ENCODE measurements at places on chromosomes 1 and 21.

DNA sequence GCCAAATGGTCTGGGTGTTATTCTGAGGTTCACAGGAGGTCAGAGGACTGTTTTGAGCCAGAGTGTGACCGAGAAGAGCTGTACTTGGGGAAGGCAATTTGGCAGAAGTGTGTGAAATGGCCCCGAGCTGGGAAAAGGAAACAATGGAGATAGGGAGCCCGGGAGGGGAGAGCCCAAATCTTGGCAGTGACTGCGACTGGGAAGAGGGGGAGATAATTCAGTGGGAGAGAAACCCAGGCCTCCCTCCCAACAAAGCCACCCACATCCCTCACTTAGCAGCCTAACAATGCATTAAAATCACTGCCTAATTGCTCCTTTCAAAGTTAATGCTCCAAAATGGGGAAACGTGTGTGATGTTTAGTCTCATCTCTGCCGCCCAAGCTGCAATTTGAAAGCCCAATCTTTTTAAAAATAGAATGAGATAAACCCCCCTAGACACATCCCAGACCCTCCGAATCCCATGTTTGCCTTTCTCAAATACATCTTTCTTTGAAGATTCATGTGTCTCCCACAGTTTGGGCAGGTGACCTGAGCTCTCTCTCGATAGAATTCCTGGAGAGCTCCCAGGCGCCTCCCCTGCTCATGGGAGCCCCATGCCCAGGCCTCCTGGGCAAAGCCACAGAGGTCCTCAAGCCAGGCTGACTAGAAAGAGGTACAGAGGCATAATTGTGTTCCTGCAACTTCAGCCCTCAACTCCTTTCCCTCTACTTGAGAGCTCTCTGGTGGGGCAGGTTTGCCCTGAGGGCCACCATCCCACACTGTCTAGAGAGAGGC lies 17.3 kb downstream of the LRRC52 start:
- DNase-seq: peak; percentile 32

DNA sequence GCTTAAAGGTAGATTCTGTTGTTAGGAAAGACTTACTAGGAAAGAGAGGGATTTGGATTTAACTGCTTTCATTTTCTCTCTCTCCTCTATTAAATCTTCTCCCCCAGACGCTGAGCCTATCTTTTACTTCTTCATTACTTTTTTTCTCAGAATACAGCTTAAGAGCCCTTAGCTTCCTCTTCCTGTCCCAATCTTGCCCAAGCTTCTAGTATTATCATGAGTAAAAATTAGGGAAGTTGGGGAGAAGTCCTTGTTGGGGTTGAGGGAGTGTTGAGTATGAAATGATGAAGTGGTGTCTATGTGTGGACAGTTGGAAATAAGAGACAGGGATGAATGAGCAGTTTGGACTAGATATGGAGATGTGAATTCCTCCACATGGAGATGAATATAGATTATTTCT lies 35.0 kb downstream of the ACP6 start:
- DNase-seq: no peak

DNA sequence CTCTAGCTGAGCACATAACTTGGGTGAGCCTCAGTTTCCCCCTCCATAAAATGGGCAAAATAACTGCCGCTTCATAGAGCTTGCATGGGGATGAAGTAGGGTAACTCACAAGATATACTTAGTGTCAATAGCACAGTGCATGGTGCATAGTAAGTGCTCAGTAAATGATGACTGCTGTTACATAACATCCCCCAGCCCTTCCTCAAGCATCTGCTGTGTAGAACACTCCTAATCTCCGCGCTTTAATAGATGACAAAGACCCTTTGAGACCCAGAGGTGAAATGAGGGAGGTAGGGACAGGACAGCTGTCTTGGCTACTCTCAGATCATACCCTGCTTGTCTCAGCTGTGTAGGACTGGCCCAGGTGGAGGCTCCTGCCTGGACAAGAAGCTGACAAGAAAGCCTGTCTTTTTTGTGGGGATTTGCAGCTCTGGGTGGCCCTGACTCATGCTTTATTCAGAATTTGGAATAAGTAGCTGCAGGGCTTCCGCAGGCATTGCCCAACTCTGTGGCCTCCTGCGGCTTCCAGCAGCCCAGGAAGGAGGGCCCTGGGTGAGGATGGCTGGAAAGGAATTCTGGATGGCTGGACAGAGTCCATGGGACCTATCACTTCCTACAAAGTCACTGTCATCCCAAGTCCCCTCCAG lies 20.7 kb upstream of the PADI4 start:
- no peak for DNase-seq

DNA sequence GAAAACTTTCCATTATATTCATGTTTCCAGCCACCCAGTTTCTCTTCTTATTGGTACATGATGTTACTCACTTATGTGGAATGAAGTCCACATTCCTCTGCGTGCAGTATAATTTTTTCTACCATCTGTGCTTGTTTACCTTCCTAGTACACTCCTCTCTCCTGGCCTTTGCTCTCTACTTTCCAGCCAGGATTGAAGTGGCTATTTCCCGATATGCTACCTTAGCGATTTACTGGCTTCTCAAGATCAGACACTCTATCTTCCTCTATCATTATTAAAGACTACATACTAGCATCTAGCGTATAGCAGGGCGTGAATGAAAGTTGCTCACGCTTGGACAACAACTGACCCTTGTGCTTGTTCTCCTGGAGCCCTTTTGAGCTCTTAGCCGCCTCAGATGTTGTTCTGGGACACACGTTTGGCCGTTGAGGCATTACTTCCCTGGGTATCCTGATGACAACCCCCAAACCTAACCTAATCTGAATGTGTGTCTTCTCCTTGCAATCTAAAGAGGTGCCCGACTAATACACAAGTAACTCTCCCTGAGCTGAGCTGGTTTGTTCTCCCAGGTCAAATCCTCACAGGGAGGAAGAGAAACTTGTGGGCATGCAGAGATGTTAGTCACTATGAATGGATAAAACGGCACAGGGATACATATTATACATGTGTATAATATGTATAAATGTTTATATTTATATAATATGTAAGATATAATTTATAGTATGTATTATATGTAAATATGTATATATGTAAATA lies 13.4 kb upstream of the MTARC2 start:
- DNase-seq: no peak

GRCh38 chr1:152084853-152085252 lies 4.0 kb downstream of the TCHHL1 start:
- no peak for DNase-seq

DNA sequence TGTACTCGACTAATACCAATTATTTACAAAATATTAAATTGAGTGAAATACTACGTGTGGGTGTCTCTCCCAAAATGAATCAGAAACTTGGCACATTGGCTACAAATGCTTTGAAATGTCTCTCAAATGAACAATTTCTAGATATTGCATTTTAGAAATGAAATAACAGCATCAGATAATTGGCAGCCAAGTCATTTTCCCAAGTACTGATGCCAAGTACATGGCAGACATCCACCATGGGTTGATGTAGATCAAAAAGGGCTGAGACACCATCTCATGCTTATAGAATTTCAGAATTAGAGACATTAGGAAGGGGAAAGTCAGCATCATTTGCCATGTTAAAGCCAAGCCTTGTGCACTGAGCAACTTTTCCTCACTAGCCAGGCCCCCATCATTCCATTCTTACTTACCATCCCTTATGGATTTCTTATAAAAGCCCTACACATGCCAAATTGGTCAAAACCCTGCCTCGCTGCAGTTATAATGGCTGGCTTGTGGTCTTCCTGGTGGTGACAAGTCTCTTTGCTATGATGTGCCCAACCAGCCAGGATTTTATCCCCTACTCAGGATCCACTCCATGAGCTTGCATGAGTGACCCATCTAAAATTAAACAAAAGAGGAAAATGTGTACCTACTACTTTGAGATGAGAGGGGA lies 73.1 kb downstream of the GREM2 start:
- no peak for DNase-seq

GRCh38 chr1:167987174-167987573 lies 50.3 kb upstream of the MPC2 start:
- no peak for DNase-seq

DNA sequence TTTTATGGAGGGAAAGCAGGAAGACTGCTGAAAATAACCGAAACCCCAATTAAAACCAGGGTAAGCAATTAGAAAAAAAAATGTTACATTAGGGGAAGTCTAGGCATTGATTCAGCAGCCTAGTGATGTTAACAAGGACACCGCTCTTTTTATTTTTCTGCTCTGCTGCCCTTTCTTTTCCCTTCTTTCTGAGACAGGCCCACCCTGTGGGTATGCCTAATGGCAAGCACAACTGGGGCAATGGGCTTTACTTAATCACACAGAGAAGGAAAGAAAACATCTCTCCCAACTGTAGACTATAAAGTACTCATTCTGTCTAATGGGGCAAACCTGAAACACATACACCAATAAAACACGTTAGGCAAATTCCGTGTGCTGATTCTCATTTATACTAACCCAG lies 69.6 kb downstream of the GBP6 start:
- DNase-seq: no peak

GRCh38 chr1:8589571-8589970 lies 227.9 kb downstream of the RERE start:
- DNase-seq: no peak

DNA sequence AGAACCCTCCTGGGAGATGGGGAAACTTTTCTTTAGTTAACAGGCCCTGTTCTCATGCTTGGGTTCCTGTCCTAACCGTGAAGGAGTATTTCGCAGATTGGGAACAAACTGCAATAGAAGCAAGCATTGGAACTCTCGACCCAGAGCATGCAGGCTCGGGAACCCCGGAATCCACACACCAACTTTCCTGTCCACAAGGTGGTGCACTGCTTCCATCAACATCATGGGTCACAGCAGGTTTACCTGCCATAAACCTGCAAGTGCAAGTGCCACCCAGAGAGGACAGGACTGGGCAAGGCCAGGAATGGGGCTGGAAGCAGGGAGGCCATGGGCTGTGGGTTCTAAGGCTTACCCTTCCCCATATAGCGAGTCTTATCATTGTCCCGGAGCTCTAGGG lies 6.9 kb downstream of the ENO1 start:
- DNase-seq: no peak

DNA sequence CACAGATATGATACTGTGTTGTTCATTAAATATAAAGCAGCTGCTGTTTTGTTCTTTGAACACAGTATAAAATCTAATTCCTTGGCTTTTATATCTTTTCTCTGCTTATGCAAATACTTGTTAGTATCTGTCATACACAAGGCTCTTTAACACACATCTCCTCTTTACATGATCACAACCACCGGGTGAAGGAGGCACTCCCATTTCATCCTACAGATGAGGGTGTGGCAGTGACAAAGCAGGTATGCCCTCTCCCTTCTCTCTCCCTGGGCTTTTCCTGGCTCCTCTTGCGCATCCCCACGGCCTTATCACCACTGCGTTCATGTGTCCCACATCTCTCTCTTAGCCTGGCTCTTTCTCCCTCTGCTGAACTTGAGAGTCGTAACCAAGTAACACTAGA lies 38.2 kb downstream of the JUN start:
- no peak for DNase-seq

DNA sequence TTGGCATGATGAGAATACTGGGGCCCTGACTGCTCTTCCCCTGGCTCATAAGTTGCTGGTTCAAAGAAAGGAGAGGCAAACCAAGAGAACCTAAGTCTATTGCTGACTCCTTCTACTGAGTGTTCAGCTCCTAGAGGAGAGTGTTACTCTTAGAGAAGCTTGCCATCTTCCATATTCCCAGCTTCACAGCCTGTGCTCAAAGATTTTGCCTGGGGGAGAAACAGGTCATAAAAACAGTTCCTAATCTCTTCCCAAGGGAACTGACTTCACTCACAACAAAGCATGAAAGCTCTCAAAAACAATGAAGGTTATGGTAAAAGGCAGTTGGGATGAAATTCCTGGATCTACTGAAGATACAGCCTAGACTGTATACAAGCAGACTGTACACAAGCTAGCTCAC lies 37.1 kb downstream of the LRRC40 start:
- DNase-seq: no peak

GRCh38 chr1:208445758-208446203 lies 201.6 kb upstream of the PLXNA2 start:
- DNase-seq: no peak

- no peak for DNase-seq
These were observed 74.7 kb upstream of the PALMD start for GRCh38 chr1:99571092-99571734.

- no peak for DNase-seq
These were observed 10.0 kb downstream of the PEAR1 start for GRCh38 chr1:156903328-156904091.

GRCh38 chr1:43414634-43415223 lies 25.0 kb downstream of the SZT2 start:
- DNase-seq: peak; percentile 62

DNA sequence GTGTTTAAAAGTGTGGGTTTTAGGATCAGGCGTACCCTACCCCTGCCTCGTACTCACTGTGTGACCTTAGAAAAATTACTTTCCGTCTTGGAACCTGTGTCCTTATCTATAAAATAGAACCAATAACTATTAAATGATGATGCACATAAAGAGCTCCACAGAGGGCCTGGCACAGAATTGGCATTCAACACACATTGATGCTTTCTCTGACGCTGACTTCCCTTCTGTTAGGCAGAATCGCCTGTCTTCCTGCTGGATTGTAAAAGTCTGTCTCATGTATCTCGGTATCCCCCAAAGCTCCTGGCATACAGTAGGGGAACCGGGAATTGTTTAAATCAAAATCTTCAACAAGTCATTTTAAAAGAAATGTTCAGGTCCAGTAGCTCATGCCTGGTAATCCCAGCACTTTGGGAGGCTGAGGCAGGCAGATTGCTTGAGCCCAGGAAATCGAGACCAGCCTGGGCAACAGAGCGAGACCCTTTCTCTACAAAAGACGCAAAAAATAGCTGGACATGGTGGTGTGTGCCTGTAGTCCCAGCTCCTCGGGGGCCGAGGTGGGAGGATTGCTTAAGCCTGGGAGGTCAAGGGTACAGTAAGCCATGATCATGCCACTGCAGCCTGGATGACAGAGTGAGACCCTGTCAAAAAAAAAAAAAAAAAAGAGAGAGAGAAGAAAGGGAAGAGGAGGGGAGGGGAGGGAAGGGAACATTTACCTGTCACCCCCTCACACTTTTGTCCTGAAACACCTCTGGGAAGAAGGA lies 41.3 kb upstream of the FHAD1 start:
- DNase-seq: no peak

- DNase-seq: no peak
These were observed 7.1 kb downstream of the NHLH2 start for GRCh38 chr1:115833856-115834255.

DNA sequence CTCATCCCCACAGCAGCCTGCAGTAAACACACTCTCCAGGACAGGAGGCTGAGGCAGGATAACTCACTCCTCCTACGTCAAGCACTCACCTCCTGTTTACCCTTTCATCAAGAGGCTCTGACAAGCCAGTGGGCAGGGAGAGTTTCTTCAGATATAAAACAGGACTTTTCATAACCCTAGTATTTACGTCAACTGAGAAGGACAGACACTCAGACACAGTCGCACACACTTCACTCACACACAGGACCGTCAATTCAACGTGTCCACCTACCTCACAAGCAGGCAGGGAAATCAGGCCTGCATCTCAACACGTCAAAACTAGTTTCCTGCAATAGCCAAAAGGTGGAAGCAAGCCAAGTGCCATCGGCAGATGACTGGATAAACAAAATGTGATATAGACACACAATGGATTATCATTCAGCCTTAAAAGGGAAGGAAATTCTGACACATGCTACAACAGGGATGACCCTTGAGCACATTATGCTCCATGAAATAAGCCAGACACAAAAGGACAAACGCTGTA lies 48.6 kb downstream of the ITPKB start:
- DNase-seq: no peak

Data from left cardiac atrium (tissue), 4 donors.